ENCODE measurements at places on chromosomes 6 and 20.

DNA sequence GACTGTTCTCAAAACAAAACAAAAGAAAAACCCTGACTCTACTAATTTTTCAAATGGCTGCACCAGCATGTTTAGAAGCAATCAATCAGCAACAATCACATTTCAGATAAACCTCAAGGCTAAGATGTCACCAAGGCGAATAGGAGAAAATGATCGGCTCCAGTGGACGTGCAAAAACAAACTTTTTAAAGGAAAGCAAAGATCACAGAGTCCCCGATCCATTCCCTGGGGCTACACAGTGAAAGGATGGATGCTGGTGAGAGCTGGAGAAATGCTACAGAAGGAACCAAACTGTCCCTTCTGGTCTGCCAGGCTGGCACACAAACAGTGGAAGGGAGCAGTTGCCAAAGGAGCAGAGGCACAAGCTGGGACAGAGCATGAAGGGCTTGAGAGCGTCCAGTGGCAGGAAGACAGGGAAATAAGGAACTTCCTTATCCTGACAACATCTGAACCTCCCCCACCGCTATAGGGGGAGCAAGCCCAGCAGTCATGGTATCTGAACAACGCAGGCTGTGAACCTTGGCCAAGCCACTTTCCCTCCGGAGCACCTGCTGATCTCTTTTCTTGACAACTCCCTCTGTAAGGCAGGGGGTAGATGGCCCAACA lies 73.7 kb upstream of the HIVEP1 start:
- no peak for DNase-seq

GRCh38 chr6:91487696-91488392 lies 901.0 kb upstream of the MAP3K7 start:
- DNase-seq: no peak

- no peak for DNase-seq
Observed at GRCh38 chr6:10205120-10205519, 209.8 kb downstream of the TFAP2A start.

- DNase-seq: no peak
Observed at GRCh38 chr6:156875062-156875461, 97.9 kb downstream of the ARID1B start.

All from stimulated activated naive CD4-positive, alpha-beta T cell treated with Interleukin-2 at 50 U/mL for 16 hours (primary cell).